ENCODE measurements at places on chromosomes 2 and 18.
A peak's percentile ranks its signal among the peaks of the same experiment; 100 is the strongest.

DNA sequence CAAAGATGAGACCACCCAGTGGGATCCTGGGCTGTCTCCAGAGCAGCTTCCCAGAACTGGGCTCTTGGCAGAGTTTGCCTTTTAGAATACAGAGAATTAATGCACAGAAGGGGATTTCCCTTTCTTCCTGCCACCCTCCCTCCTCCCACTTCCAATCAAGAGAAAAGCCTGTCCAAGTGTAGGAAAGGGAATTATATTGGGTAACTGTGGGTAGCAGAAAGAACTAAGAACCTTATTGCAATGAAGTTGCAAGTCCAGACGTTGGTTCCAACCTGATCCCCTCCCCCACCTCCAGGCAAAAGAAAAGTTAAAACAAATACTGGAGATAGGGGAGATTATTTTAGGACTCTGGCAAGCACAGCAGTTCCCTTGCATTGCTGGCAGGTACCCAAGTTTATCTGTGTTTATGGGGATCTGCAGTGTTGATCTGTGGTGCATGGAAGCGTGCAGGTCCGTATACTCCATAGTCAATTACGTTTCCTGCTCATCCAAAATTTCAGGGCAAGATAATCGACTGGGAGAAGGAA, 114.3 kb downstream of the PRKCE start:
- DNase-seq = no peak

DNA sequence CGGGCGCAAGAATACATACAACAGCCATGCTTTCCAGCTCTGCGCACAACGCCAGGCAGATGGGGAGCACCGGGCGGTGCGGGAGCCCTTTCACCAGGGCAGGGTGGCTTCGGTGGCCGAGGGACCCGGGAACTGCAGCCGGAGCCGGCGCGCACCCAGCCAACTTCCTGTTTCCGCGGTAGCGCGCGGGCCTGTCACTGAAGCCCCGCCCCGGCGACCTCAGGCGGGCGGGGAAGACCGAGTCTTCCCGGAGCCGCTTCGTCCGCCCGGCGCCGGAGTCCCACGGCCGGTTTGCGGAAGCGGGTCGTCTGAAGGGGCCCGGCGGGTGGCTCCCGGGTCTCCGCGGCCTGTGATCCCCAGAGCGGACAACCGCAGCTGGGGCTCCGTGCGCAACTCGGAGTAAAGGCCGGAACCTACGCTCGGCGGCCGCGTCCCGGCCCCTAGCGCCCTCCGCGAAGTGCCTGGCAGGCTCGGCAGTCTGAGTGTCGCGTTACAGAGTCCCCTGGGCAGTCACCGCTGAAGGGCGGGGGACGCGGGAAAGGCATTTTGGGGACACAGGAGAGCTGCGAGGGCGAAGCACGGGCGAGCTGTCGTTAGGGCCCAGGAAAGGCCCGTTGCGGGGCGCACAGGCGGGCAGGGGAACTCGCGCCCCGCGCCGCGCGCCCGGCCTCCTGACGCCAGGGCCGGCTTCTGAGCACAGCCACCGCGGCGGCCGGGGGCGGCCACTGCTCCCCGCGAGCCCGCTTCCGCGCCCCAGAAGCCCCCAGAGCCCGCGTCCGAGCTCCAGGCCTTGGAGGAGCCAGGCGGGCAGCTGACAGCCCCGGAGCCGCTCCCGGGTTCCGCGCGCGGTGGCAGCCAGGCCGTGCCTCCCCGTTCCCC, at the start of gene MPPE1:
Gene MPPE1 (minus strand): TSS at position 136 of the 879 bp plus-strand sequence. CDS start 11,053 bp downstream, outside the sequence.
- DNase-seq = peak; percentile 78

- no peak for DNase-seq
These were observed 507.9 kb upstream of the CDH2 start for GRCh38 chr18:28684746-28685355.

DNA sequence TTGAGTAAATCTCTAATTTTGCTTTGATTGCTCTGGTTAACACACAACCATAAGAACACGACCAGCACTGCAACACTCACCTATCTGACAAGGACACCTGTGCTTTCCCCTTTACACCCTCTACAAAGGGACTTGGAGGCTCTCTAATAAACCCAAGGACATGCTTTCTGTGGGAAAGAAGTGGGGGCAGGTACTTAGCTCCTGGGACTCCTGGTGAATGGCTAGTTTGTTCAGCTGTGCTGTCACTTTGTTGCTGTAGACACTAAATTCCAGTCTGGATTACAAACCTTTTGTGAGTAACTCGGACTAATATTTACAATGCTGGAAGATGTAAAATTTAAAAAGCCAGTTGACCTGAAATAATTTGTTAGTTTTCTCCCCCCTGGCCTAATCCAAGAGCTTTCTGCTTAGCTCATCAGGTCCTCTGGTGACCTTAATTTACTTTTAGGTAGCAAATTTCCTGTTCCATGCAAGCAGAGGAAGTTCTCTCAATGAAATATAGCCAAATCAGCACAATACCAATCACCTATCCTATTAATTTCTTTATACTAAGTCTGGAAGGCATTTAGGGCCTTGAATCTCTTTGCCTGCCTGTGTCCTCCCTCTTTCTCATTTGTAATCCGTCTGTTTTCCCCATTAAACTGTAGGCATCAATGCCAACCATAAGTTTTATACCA, 67.5 kb downstream of the PLCL1 start:
- DNase-seq = no peak

GRCh38 chr2:102350137-102350793, 5.3 kb upstream of the IL18R1 start:
- no peak for DNase-seq

DNA sequence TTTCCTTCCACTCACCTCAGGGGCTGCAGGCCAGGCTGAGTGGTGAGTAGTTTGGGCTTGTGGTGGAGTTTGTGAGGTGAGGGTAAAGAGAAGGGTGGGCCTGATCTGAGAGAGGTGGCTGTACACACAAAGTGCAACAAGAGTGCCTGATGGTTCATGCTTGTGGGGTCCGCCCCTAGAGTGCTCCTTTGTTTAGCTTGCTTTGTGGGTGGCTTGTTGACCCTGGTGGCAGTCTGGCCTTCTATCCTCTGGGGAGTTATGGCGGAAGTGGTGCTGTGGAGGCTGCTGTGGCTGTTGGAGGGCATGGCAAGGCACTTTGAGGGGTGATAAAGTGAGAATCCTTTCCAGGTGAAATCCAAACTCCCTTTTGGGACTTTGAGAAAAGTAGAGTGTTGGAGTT, 10.6 kb downstream of the UBE2F start:
- no peak for DNase-seq

DNA sequence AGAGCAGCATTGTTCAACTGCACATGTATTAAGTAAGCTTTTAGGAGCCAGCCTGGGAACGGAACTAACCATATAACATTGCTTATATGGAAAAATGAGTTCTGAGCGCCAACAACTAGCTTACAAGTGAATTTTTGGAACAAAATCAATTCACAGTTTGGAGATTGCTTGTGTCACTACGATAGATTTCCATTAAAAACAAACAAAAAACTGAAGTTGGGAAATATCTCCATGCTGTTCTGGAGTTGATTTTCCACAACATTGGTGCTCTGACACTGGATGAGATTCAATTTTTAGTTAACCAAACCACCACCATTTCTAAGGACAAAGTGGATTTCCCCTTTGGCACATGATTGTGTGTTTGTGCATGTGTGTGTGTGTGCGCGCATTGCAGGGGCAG, 56.9 kb upstream of the ZNF397 start:
- no peak for DNase-seq

GRCh38 chr2:46390036-46390435, 89.3 kb upstream of the TMEM247 start:
- no peak for DNase-seq

DNA sequence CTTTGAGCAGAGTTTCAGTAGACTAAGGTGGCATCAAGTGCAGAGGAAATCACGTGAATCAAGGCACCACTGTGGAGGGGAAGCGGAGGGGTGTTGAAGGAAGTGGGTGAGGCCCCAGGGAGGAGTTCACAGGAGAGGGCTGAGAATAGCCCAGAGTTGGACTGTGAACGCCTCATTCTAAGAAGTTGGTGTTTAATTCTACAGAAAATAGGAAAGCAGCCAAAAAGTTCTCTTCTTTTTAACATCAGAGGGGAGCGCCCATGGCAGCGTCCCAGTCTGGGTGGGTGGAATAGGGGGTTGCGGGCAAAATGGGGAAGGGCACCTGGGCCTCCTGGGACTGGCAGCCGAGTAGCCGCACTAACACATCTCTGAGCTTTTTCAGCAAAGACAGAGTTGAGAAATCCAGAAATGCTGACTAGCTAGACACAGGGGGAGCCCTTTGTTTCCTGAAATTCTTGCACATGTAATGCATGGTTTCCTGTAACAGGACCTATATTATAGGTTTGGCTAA, 97.0 kb downstream of the NEB start:
- DNase-seq = peak; percentile 21

DNA sequence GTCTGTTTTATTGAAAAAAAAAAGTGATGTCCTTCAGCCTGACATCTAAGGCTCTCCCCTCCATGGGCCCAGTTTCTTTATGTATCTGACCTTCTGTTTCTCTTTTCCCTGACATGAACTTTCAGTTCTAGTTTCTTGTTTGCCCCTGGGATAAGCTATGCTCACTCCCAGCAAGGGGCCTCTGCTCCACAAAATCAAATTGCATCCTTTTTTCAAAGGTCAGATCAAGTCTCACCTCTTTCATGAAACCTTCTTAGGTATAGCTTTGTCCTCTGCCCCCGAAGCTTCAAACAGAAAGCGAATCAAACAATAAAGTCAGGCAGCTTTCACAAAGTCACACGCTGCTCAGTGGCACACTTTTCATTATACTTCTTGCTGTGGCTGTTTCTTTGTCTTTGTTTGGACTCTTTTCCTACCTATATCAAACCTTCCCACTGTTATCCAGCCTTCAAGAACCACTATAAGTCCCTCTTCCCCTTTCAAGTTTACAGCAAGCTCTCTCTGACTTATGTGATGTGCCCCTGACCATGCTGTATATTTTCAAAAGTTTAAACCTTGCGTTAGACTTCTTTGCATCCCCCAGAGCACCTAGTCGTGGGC, 23.3 kb downstream of the MAP3K19 start:
- DNase-seq = no peak

DNA sequence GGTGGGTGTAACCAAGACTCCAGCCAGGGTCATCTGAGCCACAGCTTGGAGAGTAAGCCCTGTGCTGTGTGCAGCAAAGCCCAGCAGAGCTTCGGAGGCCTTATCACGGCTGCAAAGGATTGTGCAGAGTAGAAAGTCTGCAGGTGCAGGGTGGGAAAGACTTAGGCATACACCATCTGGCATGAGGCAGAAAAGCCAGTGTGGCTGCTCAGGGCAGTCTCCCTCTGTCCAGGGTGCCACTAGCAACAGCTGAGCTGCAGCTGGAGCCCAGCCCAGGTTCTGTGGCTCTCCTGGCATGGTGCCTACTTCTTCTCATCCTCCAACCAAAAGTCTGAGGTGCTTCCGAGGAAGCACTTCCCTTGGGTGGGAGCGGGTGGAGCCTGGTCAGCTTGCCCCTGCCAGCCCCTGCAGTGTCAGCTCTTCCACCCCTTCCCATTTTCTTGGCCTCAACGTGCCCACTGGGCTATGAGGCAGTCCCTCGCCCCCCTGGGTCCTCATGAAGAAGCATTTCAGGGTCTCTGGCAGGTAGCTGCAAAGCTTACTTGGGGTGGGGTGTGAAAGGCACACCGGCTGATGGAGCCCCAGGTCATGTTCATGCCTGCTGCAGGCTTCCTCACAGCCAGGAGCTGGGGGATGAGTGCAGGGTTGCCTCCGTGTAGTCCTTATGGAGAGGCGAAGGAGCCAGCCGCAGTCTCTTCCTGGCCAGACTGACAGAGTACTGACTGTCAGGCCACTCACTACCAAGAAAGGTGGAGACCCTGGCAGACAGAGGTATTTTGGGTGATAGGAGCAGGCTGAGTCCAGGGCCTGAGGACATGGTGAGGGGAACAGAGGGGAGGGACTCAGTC, 4.8 kb downstream of the AMER3 start:
- DNase-seq = no peak

- DNase-seq = no peak
These were observed 73.6 kb upstream of the RGPD5 start for GRCh38 chr2:109720380-109721106.

GRCh38 chr18:73151086-73151485, 283.3 kb upstream of the NETO1 start:
- DNase-seq = no peak

DNA sequence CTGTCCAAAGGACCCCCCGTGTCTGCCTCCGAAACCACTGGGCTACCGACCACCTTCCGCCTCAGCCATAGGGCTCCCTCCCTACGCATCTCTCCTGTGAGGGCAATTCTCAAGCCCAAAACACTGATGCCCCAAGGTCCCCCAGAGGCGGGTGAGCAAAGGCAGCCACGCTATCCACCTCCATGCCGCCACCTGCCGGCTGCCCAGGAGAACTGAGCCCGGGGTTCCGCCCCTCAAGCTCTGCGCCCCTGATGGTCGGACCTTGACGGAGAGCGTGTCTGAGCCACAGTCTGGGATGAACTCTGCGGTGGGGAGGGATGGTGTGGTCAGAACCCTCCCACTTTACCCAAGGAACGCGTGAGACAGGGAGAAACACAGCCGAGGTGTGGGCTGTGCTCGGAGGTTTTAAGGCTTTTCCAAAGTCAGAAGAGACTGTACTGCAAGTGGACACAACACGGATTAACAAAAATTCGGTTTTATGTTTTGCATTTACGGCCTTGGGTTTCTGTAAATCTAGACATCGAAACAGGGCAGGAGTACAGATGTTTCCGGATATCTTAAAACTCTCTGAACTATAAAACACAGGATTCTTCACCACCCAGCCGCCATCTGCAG, 114.1 kb downstream of the ZNF516 start:
- no peak for DNase-seq

DNA sequence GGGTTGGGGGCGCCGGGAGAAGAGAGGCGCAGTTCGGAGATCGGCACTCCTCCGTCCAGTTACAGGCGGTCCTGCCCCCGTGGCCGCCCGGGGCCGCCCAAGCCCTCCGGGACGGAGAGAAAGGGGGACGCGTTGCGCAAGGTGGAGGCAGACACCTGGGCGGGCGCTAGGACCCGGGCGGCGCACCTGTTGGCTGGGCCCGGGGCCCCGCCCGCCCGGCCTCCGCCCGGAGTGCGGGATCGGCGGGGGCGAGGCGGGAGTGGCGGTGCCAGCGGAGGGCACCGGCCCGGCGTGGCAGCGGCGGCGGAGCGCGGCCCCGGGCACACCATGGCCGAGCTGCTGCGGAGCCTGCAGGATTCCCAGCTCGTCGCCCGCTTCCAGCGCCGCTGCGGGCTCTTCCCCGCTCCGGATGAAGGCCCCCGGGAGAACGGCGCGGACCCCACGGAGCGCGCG, at the start of gene SGPP2:
Gene SGPP2 (plus strand): TSS at position 268 of the 453 bp plus-strand sequence. CDS start 60 bp downstream, at position 328.
- peak; percentile 17 for DNase-seq

DNA sequence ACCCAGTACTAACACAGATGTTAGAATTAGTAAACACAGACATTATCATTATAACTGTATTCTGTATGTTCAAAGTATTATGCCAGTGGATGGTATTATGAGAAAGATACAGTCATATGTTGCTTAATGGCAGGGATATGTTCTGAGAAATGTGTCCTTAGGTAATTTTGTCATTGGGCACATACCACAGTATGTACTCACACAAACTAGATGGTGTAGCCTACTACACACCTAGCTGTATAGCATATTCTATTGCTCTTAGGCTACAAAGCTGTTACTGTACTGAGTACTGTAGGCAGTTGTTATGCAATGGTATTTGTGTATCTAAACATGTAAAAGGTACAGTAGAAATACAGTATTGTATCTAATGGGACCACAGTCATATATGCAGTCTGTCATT, 53.8 kb downstream of the GTF3C3 start:
- no peak for DNase-seq

- no peak for DNase-seq
These were observed 940 bp upstream of the BOLA3 start for GRCh38 chr2:74148457-74149246.

Data from stimulated activated CD4-positive, alpha-beta T cell treated with anti-CD3 and anti-CD28 coated beads, TNF-alpha, amount 100 ng/mL, for 48 hours (primary cell).